NCI-H1694 treated with DMSO at 0.1 percent for 48 hours (cell line): ENCODE measurements at places on chromosomes 6 and 20.

GRCh38 chr20:42901689-42902440 lies 287.8 kb downstream of the PTPRT start:
- no peak for DNase-seq

DNA sequence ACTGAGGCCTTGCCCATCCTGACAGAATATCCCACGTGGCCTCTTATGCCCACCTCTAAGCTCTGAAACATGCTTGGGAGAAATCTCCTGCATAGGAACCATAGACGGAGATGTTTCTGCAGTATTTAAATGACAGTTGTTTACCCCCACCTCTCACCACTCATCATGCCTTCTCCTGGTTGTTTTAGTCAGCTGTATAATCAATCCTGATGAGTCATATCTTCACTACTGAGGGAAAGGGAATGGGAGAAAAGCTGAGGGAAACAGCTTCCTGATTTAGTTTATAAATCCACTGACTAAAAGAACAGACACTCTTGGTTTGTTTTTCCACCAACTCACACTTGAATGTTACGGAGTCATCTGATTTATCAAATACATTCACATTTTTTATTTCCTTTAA lies 113.2 kb upstream of the TENT5A start:
- DNase-seq, result no peak

DNA sequence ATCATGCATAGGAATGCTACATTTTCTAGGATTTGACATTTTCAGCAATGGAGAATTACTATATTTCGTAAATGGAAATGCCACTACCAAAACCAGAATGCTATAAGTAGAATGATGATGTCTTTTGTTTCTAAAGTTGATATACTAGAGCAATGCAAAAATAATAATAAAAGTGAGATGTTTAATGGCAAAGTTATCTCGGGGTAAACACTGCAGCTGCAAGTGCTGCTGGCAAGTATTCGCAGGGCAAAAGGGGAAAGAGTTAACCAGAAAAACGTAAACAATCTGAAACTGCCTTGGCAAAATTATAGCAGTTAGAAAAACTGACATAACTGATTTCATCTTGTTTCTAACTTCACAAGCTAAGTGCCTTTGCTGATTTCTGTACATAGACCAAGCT lies 45.5 kb upstream of the FILIP1 start:
- DNase-seq, result no peak

DNA sequence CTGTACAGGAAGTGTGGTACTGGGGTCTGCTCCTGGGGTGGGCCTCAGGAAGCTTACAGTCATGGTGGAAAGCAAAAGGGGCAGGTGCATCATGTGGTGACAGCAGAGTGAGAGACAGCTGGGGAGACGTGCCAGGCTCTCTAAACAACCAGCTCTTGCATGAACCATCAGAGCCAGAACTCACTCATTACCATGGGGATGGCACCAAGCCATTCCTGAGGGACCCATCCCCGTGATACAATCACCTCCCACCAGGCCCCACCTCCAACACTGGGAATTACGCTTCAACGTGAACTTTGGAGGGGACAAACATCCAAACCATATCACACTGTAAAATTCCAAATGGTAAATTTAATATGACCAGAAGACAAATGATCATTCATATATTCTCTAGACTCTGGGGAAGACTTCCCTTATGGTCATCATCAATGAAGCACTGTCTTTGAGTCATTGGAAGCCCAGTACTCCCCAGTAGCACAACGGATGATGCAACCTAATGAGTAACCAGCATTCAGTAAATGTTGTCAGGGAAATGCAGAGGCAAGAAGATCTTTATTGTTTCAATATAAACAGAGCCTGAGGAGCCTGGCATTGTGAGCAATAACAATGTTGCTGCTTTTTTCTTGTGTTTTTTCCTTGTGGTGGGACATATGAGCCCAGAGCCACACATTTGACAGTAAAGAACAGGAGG lies 48.2 kb upstream of the RALY start:
- DNase-seq, result no peak

GRCh38 chr6:134902936-134903335 lies 47.0 kb downstream of the ALDH8A1 start:
- no peak for DNase-seq

- DNase-seq, result no peak
Measured at GRCh38 chr6:33699131-33699530, 12.4 kb downstream of the UQCC2 start.
